NCI-H2029 treated with DMSO at 0.1 percent for 48 hours (cell line): ENCODE measurements at places on chromosomes 16 and 17.

GRCh38 chr16:88772871-88773811, 11.9 kb downstream of the PIEZO1 start:
- no peak for DNase-seq

DNA sequence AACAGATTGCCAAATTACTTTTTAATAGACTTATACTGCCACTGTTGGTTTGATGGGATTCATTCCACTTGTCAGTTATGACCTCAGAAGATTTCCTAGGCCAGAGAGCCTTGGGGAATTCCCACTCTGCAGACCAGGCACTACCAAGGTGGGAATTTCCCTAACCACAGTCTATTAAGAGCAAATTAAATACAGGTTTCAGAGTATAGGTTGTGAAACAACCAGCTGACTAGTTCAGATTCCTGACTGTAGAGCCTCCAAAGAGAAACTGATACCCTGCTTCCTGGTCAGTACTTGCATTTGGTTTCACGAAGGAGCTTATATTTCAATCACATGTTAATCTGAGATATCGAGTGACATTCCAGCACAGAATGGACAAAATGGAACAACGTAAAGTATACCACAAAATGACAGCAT, 186.5 kb downstream of the STX8 start:
- DNase-seq: no peak

DNA sequence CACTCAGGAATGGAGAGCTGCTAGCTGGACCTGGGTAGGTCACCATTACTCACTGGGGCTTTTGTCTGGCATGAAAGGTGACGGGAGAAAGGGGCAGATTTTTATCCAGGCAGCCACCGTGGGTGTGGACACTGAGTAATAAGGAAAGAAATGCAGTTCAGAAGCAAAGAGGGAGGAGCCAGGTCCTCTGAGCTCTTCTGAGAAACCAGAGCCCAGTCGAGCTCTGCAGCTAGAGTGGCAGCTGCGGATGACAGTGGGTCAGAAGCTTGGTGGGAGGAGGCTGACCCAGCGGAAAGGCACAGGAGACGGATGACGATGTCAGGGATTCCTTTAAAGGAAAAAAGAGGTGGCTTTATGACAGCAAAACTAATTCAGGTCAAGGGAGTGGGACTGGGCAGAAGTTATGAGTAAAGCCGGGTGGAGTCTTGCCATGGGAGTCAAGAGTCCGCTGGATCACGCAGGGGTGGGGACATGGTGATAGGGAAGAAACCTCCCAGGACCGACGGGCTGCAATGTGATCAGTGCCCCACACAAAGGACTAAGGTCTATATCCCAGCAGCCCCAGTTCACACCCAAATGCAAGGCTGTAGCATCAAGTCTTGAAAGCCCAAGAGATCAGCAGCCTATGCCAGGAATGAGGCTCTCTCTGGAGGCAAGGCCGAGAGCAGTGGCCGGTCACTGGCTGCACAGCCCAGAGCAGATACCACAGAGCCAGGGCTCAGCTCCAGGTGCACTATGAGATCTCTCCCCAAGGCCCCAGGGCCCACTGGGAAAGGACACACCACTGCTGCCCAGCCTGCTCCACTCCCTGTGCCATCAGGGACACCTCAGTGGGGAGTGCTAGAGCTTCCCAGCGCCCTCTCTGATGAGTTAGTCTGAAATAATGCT, 6.3 kb upstream of the MNT start:
- DNase-seq: no peak

DNA sequence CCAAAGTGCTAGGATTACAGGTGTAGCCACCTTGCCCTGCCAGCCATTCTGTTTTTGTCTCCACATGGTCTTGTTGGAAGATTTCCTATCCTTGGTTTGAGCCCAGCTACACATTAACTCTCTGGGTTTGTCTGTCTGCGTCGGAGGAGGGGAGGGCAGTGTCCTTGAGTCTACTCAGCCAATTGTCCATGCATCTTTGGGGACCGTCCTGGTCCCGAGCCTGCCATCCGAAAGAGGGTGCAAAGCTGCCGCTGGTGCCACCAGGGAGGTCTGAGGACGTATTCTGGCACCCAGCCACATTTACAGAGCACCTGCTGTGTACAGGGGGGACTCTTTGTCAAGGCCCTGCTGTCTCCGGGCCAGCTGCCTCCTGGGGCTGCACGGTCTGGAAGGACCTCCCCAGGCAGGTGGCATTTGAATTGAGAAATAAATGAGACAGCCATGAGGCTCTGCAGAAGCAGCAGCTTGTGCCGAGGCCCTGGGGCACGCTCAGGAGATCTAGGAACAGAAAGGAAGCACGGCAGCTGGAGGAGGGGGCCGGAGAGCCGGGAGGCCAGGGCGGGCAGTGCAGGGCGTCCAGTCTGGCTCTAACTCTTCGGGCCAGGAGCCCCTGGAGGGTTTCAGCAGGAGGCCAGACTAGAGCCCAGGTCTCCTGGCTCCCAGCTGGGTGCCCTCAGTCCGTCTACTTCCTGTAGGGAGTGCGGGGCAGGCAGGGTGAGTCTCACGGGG, 1.5 kb downstream of the CYBA start:
- no peak for DNase-seq

DNA sequence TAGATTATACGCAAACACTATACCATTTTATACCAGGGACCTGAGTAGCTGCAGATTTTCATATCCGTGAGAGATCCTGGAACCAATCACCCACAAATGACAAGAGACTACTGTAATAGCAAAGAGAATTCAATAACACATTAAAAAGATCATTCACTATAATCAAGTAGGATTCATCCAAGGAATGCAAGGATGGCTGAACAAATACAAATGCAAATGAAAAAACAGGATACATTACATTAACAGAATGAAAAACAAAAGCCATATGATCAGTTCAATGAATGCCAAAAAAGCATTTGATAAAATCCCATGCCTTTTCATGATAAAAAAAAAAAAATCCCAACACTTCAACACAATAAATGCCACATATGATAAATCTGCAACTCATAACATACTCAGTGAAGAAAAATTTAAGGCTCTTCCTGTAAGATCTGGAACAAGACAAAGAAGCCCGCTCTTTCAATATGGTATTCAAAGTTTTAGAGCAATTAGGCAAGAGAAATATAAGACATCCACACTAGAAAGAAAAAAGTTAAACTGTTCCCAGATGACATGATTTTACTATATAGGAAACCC, 29.0 kb downstream of the N4BP1 start:
- DNase-seq: no peak

DNA sequence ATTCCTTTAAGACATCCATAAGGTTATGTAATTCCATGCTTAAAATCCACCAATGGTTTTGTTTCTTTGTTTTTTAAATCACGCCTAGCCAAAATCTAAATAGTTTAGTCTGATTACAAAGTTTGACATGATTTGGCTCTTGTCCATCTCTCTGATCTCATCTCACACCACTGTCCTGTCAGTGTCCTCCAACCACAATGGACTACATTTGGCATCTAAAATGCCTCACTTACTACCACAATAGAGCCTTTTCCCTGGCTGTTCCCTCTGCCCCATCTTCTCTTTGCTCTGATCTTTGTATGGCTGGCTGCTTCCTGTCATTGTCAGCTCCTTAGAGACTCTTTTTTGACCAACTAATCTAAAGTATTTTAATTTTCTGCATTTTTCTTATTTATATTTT, 157.2 kb downstream of the MYO1D start:
- DNase-seq: no peak
